ENCODE measurements at places on chromosomes 5 and 9. TPM values are rescaled to one million over a fixed set of nuclear protein-coding genes. Genes with fewer than 3 reads are reported as not detected.

MCIDAS gene
- 0.17 TPM for total RNA-seq

GRCh38 chr5:156685481-156685880 is 164.6 kb upstream of the PPP1R2B start:
- H3K4me3 ChIP-seq: no peak overlapping the region
- peaks cover 55% of the 10 kb centered on the region for H3K4me1 ChIP-seq
- no peak overlapping the region for H3K27ac ChIP-seq
- H3K36me3 ChIP-seq: peaks cover 2% of the 10 kb centered on the region
- H3K27me3 ChIP-seq: peaks cover 49% of the 10 kb centered on the region

GRCh38 chr5:96781031-96781971 is 26.4 kb downstream of the ERAP1 start:
- H3K4me3 ChIP-seq: no peak overlapping the region
- DNase-seq: no peak
- H3K4me1 ChIP-seq: peaks cover 11% of the 10 kb centered on the region
- H3K27ac ChIP-seq: peak overlapping the region; percentile 0
- no peaks in the 10 kb centered on the region for H3K27me3 ChIP-seq
- H3K36me3 ChIP-seq: peaks cover 62% of the 10 kb centered on the region

DNA sequence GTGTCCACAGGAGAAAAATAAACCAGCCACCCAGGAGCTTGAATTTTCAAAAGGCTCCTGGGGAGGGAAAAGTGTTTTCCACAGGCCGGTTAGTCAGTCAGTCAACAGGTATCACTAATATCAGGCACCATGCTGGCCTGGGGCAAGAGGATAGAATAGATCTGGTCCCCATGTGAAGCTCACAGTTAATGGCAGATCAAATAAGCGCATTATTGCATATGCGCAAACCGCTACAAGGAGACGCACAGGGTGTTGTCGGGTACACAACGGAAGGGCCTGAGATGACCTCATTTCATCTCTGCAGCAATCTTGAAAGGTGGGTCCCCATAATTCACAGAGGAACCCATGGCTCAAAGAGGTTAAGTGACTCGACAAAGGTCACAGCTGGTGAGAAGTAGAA is 260.7 kb downstream of the CRB2 start:
- H3K4me1 ChIP-seq: peaks cover 6% of the 10 kb centered on the region
- no peak for DNase-seq
- no peaks in the 10 kb centered on the region for H3K27me3 ChIP-seq
- H3K27ac ChIP-seq: no peak overlapping the region

DNA sequence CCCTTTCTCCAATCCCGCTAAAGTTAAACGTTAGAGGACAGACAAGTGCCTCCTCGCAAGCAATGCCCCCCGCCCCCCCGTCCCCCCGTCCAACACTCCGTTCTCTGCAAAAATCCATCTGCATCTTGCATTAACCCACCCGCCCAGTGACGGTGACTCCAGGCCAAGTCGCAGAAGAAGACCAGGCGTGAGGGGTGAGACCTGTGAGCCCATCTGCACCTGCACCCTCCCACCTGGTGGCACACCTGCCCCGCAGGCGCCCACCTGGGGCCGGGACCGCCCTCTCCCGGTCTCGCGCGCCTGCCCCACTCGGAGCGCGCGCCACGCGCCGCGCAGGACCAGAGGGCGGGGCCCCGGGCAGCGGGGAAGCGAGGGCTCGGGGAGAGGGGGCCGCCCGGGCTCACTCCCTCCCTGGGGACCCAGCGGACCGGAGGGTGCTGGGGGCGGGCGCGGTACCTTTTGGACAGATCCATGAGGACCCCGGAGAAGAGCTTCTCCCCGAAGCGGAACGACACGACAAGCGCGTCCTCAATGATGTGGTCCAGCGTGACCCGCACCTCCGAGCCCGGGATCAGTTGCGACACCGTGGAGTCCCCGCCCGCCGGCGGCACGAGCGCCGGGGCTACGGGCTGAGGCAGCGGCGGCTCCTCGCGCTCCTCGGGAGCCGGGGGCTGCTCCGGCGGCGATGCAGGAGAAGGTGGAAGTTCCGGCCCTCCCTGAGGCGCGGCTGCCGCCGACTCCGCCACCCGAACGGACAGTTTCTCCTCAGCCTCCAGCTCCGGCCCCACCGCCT is 705 bp downstream of the PWWP2A start:
- H3K27me3 ChIP-seq: peaks cover 7% of the 10 kb centered on the region
- peaks cover 7% of the 10 kb centered on the region for H3K4me1 ChIP-seq
- peak overlapping the region; percentile 86 for H3K4me3 ChIP-seq
- no peak overlapping the region for H3K27ac ChIP-seq

DNA sequence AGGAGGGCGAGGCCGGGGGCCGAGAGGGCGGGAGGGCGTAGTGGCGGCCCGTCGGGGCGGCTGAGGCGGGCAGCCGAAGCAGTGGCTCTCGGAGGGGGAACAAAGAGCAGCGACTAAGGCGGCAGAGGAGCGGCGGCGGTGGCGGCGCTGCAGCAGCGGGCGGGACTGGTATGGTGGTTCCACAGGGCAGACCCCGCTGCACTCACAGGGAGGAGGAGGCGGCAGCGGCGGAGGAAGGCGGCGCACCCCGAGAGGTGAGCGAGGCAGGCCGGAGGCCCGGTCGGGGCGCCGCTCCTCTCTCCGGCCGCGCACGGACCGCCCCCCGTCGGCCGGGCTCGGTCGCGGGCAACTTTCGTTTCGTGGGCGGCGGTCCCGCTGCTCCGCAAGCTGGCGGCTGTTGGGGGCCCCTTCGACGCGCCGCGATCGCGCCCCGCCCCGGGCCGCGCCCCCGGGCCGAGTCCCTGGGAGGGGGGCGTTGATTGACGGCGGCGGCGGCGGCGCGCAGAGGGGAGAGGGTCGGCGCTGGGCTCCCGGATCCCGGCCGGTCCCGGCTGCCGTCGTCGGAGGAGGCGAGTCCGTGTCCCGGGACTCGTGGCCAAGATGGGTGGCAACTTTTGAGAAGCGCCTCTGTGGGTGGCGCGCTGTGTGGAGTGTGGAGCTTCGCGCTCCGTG is 467 bp downstream of the CNOT6 start:
- H3K27ac ChIP-seq: peak overlapping the region; percentile 93
- no peak for DNase-seq
- peaks cover 23% of the 10 kb centered on the region for H3K4me1 ChIP-seq
- H3K27me3 ChIP-seq: no peaks in the 10 kb centered on the region
- H3K36me3 ChIP-seq: peaks cover 18% of the 10 kb centered on the region
- peak overlapping the region; percentile 92 for H3K4me3 ChIP-seq

DNA sequence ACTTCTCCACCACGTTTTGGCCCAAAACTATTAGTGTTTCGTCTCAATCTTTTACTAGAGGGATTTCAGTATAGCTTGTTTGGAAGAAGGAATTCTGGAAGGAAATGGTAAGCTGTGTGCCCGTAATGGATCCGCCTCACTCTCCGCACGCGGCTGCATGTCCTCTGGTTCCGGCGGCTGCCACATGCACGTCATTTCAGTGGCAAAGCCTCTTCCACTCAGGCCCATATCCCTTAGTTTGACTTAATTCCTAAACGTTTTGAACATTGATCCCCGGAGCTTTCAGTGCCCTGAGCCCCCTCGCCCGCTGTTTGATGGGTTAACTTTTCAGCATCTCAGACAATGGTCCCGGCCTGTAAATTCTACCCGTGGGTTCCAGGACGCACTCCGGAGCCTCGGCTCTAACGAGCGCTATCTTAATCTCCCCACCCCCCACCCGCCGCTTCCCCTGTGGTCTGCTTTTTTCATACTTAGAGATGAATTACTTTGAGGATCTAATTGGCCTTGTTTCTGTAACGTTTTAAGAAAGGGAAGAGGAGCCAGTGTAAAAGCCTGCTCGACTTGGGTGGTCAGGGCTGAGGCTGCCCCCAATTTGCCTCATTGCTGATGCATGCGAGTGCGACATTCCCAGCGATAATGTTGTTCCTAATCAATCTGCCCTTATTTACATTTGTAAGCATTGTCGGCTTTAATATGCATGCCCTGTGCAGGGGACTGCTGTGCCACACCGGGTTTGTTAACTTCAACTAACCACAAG is 4.6 kb downstream of the PTCH1 start:
- H3K36me3 ChIP-seq: no peaks in the 10 kb centered on the region
- H3K27ac ChIP-seq: peak overlapping the region; percentile 97
- H3K27me3 ChIP-seq: peaks cover 43% of the 10 kb centered on the region
- no peak for DNase-seq

DNA sequence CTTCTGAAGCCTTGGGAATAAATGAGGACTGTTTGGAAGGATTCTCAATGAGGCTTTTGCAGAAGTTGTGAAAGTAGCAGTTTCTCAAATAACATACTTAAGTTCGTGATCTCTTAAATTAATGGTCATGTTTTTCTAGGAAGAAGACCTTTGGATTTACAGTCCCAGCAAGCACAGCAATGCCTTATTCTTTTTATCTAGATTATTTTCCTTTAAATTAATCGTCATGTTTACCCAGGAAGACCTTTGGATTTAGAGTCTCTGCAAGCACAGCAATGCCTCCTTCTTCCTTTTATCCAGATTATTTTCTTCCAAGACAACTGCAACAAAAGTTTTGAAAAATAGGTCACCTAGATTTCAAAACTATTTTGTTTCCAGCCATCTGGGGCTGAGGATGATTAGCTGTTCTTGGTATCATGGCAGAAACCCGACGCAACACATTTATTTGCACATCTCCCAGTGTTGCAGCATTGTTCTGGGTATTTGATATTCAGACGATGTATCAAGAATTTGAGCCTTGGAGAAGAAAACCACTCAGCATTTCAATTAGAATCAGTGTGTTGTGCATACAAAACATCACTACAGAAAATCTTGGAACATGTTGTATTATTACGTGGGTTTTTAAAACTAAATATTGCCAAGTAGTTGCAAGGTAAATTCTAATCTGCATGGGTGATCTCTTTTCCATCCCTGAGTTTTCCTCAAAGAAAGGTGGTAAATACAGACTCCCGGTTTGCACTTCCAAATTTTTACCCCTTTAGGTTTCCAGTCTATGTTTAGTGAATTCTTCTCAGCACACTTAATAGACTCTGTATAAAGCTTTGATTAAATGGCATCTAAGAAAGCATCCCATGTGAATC is 50.9 kb downstream of the JAKMIP2 start:
- H3K4me3 ChIP-seq: no peak overlapping the region
- H3K27me3 ChIP-seq: no peaks in the 10 kb centered on the region
- peaks cover 3% of the 10 kb centered on the region for H3K36me3 ChIP-seq
- H3K4me1 ChIP-seq: peaks cover 3% of the 10 kb centered on the region
- H3K27ac ChIP-seq: no peak overlapping the region

GRCh38 chr9:113495526-113495925 is 32.0 kb downstream of the RGS3 start:
- no peak for DNase-seq
- no peak overlapping the region for H3K4me3 ChIP-seq
- H3K27ac ChIP-seq: no peak overlapping the region
- peaks cover 14% of the 10 kb centered on the region for H3K4me1 ChIP-seq
- peaks cover 3% of the 10 kb centered on the region for H3K36me3 ChIP-seq

GRCh38 chr5:150317048-150318003 is 14.6 kb upstream of the ARSI start:
- no peaks in the 10 kb centered on the region for H3K36me3 ChIP-seq
- H3K4me1 ChIP-seq: peaks cover 55% of the 10 kb centered on the region
- no peaks in the 10 kb centered on the region for H3K27me3 ChIP-seq

Data from type B pancreatic cell (in vitro differentiated cells).